ENCODE measurements at places on chromosomes 1 and 21.
A peak's percentile ranks its signal among the peaks of the same experiment; 100 is the strongest.

GRCh38 chr1:195748969-195749368, 859.3 kb downstream of the KCNT2 start:
- no peak for DNase-seq

DNA sequence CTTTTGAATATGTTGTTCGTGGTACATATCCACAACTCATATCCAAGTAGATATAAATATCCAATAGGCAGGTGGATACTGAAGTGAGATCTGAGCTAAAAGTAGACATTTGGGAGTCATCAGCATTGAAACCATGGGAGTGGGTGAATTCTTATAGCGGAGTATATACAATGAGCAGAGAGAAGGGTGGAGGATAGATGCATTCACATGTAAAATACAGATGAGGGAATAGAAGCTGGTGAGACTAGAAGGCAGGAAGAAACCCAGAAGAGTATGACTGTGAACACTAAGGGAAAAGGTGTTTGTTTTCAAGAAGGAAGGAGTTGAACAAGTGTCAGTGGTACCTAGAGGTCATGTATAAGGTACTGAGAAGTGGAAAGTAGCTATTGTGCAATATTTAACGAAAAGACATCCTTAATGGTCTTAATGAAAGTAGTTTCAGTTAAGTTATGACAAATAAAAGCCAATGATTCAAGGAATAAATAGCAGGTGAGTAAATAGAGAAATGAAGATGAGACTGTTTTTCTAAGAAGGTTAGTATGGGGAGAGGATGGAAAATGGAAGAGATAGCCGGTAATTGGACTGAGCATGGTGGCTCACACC, 181.6 kb upstream of the CACYBP start:
- no peak for DNase-seq

GRCh38 chr1:6489799-6490180, 1.7 kb downstream of the PLEKHG5 start:
- peak; percentile 80 for DNase-seq

- DNase-seq = no peak
Observed at GRCh38 chr21:26539566-26539965, 33.5 kb downstream of the CYYR1 start.

DNA sequence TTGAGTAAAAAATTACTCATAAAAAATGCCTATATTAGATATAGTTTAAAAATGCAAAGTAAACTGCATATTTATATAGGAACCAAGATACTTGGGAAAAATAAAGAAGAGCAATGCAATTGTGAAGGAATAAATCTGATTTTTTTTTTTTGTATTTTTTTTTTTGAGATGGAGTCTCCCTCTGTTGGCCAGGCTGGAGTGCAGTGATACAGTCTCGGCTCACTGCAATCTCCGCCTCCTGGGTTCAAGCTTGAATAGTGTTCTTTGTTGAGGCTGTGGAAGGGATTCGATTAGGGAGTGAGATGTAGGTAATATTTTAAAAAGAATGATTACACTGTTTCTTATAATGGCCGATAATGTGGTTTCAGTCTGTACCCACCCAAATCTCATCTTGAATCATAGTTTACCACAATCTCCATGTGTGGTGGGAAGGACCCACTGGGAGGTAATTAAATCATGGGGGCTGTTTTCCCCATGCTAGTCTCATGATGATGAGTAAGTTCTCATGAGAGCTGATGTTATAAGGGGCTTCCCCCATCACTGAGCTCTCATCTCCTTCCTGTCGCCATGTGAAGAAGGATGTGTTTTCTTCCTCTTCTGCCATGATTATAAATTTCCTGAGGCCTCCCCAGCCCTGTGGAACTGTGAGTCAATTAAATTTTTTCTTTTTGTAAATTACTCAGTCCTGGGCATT, 1765.9 kb downstream of the PLA2G4A start:
- no peak for DNase-seq

GRCh38 chr1:187696073-187696472, 867.3 kb downstream of the PLA2G4A start:
- DNase-seq = no peak

DNA sequence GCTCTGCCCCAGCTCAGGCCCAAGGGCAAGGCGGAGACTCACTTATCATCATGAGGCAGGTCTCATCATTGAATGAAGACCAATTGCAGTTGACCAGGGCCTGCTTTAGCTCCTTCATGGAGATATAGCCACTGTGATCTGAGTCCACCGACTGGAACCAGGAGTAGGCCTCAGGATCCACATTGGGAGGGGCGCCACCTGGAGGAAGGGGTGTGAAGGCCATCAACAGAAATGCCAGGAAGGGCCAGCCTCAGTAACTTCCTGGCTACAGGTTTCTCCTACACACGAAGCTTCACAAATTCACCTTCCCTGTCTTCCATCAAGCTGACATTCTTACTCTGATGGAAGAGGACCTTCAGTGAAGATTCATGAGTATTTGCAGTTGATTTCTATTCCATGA, 11.6 kb downstream of the PEF1 start:
- DNase-seq = peak; percentile 26

DNA sequence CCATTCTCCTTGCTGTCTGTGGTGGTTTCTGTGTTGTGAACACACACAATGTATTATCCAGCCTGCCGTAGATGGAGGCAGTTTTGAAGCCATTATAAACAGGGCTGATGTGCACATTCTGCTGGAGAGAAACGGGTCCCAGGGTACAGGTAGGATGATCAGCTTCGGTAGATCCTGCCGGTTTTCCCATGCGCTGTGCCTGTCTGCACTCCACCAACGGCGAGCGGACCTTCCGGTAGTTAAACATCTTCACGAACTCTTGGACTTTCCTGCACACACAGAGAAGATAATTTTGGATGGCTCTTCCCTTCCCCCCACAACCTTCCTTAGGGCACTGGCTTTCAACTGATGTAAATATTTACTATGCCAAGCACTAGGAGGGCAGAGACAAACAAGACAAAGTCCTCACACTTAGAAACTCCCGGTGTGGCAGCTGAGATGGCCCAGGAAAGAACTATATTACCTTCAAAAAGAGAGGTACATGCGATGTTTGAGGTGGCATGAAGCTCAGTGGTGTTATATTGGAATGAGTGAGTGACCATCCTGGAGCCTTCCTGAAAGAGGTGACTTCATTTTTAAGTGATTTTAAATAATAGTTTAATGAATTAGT, 41.7 kb downstream of the ALPL start:
- no peak for DNase-seq

GRCh38 chr1:65267683-65268082, 41.7 kb upstream of the DNAJC6 start:
- DNase-seq = no peak

- no peak for DNase-seq
Observed at GRCh38 chr1:151831605-151832004, at the start of gene RORC. TSS of gene RORC (minus strand) at chr1:151831802. CDS start at chr1:151831764, 38 bp downstream.

GRCh38 chr1:14017531-14017961, 317.6 kb downstream of the PRDM2 start:
- DNase-seq = no peak

DNA sequence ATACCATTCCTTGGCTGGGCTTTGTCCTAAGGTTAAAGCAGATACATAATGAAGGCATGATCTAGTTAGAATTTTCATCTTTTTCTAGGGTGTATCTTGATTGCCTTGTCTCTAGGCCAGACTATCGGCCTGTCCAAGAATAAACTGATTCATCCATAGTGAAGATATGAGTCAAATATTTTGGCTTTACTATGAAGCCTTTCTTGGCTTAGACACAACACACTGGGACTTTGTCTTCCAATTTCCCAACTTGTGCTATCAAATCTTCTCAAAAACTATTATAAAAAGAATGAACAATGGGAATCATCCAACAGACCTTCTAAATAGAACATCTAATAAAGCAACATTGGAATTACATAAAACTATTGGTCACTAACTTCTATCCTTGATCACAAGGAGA, 64.8 kb downstream of the WARS2 start:
- DNase-seq = no peak

DNA sequence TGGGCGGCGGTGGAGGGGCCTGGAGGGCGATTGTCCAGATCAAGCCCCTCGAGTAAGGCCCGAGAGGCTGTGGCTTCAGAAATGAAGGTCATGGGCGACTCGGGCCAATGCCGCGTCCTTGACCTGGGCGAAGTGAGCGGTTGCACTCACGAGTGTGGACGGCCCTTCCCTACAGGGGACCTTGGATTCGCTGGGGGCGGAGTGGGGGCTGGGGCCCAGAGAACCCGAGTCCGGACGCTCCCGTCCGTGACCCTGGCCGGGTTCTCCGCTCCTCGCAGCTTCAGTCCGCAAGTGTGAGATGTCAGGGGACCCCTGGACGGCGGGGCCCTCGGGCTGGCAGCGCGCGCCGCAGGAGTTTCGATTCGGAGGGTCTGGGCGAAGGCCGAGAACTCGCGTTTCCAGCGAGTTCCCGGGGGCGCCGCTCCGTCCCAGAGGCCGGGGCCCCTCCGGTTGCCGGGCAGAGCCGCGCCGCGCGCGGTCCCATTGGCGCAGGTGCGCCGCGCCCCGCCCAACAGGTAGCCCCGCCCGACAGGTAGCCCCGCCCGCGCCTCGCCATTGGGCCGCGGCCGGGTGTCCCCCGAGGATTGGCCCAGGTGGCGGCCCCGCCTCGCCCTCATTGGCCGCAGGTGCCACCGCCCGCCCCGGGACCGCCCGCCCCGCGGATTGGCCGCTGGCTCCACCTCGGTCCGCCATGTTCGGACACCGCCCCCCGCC, at the start of gene PRKCZ:
Gene PRKCZ, plus strand, starts transcription at position 694 of the 714 bp plus-strand sequence. CDS start 220 bp downstream, outside the sequence.
- peak; percentile 60 for DNase-seq

GRCh38 chr1:27577504-27578188, 26.3 kb downstream of the AHDC1 start:
- no peak for DNase-seq
